ENCODE measurements at places on chromosomes 1 and 21.

DNA sequence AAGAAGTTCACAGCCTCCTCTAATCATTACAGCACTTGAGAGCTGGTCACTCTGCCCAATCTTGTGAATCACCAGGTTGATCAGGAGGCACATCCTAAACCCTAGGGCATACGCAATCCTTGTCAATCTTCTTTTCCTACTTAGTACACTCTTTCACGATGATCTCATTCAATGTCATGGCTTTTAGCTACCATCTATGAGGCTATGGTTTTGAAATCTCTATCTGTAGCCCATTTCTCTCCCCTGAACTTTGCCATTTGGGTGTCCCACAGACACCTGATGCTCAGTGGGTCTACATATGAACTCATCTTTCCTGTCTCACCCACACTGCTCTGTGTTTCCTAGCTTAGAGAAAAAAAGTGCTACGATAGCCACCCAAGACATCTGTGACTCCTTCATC lies 1.9 kb upstream of the MED18 start:
- peak; percentile 30 for DNase-seq

GRCh38 chr1:193589597-193590040 lies 403.2 kb upstream of the B3GALT2 start:
- DNase-seq = peak; percentile 17

DNA sequence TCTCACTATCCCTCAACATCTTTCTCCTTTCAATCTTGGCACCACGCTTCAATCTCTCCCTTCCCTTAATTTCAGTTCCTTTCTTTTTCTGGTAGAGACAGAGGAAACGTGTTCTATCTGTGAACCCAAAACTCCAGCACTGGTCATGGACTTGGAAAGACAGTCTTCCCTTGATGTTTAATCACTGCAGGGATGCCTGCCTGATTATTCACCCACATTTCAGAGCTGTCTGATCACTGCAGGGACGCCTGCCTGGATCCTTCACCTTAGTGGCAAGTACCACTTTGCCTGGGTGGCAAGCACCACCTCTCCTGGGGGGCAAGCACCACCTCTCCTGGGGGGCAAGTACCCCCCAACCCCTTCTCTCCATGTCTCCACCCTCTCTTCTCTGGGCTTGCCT lies 27.8 kb downstream of the SELL start:
- peak; percentile 38 for DNase-seq

DNA sequence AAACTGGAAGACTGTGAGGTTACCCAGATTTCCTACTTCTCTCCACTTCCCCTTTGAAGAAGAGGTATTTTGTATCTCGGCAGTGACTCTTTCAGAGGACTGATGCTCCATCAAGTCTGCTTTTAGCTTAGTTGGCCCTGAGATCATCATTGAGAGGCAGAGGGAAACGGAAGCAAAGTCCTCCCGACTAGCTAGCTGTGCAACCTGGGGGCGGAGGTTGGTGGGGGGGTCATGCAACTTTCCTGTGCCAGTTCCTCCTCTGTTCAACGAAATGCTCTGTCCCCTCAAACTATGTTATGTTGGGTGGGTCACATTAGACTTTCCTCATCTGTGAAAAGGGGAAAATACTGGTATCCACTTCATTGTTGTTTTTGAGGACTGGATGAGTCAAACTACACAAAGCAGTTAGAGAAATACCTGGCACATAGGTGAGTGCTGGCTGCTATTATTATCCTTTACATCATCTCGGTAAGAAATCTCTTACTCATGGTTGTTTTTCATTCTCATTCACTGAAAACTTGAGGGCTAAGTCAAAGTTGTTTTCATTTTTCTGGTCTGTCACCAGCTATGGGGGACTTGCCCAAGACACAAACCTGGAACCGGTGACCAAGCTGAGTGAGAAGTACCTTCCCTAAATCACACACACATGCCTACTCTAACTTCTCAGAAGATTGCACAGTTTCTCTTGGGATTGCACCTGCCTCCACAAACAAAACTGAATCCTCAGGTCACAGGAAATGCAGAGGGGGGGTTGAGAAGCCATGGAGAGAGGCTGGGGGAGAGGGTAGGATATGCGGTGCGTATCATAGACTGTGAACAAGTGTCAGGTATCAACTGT lies 83.3 kb downstream of the ABCA4 start:
- no peak for DNase-seq
